ENCODE measurements at places on chromosomes 7 and 10. TPM values are rescaled to one million over a fixed set of nuclear protein-coding genes. Genes with fewer than 3 reads are reported as not detected.

The KCNIP2 gene
- 6.8 TPM for total RNA-seq

- no peak for DNase-seq
- no peaks in the 10 kb centered on the region for H3K36me3 ChIP-seq
- no peaks in the 10 kb centered on the region for H3K27me3 ChIP-seq
- peaks cover 38% of the 10 kb centered on the region for H3K4me1 ChIP-seq
- H3K27ac ChIP-seq, result no peak overlapping the region
- no peak overlapping the region for H3K4me3 ChIP-seq
Observed at GRCh38 chr10:132449811-132450181, 52.8 kb downstream of the PWWP2B start.

The SRRM3 gene
- 8.4 TPM for total RNA-seq

The PFKP gene
- total RNA-seq, result 186 TPM

The GSTK1 gene
- total RNA-seq, result 136 TPM

DNA sequence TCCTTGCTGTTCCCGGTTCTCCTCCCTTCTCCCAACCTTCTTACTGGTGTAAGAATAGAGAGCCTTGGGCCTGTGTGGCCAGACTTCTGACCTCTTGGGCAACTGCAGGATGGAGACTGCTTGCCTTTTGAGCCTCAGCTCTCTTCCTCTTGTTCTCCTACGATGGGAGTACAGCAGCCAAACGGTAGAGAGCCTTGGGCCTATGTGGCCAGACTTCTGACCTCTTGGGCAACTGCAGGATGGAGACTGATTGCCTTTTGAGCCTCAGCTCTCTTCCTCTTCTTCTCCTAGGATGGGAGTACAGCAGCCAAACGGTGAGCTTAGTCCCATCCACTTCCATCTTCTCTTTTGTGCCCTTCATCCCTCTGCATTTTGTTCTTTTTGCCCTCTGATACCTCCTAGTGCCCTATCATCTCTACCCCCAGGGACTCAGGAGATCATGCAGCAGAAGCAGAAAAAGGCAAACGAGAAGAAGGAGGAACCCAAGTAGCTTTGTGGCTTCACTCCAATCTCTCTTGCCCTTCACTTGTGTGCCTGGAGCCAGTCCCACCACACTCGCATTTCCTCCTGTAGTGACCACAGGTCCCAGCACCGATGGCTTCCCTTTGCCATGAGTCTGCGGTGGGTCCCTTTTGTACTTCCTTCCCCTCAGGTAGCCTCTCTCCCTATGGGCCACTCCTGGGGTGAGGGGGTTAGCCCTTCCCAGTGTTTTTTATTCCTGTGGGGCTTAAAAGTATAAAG, 15.3 kb downstream of the SLC25A13 start:
- no peaks in the 10 kb centered on the region for H3K27me3 ChIP-seq
- H3K4me1 ChIP-seq, result no peaks in the 10 kb centered on the region
- H3K27ac ChIP-seq, result no peak overlapping the region
- H3K36me3 ChIP-seq, result no peaks in the 10 kb centered on the region
- no peak for DNase-seq
- no peak overlapping the region for H3K4me3 ChIP-seq

DNA sequence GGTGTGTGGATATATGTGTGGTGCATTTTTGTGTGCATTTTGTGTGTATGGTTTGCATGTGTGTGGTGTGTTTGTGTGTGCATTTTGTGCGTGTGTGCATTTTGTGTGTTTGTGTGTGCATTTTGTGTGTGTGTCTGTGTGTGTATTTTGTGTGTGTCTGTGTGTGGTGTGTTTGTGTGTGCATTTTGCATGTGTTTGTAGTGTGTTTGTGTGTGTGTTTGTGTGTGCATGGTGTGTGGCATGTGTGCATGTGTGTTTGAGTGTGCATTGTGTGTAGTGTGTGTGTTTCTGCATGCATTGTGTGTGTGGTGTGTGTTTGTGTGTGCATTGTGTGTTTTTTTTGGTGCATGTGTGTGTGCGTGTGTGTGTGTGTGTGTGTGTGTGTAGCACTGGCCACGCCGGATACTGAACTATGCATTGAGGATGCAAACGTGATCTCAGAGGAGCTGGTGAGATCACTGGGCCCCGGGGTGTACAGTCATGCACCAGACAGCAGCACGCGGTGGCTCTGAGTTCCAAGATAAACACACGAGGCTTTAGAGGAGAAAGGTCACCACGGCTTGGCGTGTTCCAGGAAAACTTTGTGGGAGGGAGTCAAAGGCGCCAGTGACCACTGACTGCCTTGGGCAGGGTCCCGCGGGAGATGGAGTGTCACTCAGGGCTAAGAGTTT, 106.6 kb upstream of the SHH start:
- H3K27ac ChIP-seq, result no peak overlapping the region
- H3K27me3 ChIP-seq, result no peaks in the 10 kb centered on the region
- peak; percentile 42 for DNase-seq
- H3K4me3 ChIP-seq, result no peak overlapping the region
- no peaks in the 10 kb centered on the region for H3K36me3 ChIP-seq
- H3K4me1 ChIP-seq, result no peaks in the 10 kb centered on the region

DNA sequence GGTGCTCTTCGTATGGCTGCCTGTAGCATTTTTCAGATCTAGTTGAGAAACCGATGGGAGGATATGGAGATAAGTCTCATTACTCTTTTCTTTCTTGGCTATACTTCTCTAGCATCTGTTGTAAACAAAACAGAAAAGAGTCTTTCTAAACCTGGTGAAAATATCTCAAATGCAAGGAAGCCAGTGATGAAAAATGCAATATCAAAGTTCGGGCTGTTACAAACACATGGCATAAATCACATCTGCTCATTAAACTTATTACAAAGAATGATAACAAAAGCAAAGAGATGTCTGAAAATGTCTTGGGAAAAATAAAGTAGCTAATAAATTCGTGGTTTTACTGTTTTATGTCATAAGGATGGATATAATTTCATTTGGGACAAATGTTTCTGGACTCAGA, 71.8 kb upstream of the IGFBP3 start:
- no peak overlapping the region for H3K27ac ChIP-seq
- H3K36me3 ChIP-seq, result no peaks in the 10 kb centered on the region
- DNase-seq, result no peak
- H3K27me3 ChIP-seq, result no peaks in the 10 kb centered on the region
- H3K4me1 ChIP-seq, result no peaks in the 10 kb centered on the region
- no peak overlapping the region for H3K4me3 ChIP-seq

- no peak for DNase-seq
- no peaks in the 10 kb centered on the region for H3K36me3 ChIP-seq
- no peaks in the 10 kb centered on the region for H3K27me3 ChIP-seq
Observed at GRCh38 chr7:1938788-1939433, 268.8 kb downstream of the ELFN1 start.

The ZNF25 gene
- total RNA-seq, result 12.7 TPM

The CTNNA3 gene
- 19.4 TPM for total RNA-seq

DNA sequence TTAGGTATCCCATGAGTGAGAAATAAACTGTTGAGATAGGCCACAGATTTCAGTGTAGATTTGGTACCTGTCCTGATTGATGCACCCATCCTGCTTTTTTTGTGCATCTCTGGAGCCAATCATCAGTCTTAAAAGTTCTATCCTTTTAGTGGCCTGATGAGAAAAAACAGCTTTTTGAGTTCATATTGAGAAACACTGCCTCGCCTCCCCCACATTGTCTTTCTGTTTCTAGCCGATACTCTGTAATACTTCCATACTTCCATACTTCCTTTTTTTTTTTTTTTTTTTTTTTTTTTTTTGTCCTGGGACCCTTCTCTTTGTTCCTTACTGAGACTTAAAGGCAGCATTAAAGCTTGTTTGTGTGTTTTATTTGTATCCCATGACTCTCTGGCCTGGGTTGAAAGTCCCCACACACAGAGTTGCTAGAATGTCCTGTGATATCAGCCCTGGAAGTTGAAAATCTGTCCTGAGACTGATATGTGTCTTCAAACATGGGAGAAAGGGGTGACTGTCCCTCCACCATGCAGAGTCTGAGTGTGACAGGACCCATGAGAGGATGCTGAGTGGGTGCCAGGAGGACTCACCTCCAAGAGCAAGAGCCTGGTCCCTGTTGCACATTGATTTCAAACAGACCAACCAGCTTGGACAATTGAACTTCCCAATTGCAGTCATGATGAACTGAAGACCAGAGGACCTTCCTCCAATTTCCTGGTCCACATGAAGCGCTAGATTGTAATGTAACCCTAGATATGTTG, 5.7 kb downstream of the ZNF22 start:
- H3K27me3 ChIP-seq, result no peaks in the 10 kb centered on the region
- peaks cover 9% of the 10 kb centered on the region for H3K4me1 ChIP-seq
- no peaks in the 10 kb centered on the region for H3K36me3 ChIP-seq
- DNase-seq, result no peak
- H3K4me3 ChIP-seq, result no peak overlapping the region

The CARD11 gene
- 2.9 TPM for total RNA-seq

DNA sequence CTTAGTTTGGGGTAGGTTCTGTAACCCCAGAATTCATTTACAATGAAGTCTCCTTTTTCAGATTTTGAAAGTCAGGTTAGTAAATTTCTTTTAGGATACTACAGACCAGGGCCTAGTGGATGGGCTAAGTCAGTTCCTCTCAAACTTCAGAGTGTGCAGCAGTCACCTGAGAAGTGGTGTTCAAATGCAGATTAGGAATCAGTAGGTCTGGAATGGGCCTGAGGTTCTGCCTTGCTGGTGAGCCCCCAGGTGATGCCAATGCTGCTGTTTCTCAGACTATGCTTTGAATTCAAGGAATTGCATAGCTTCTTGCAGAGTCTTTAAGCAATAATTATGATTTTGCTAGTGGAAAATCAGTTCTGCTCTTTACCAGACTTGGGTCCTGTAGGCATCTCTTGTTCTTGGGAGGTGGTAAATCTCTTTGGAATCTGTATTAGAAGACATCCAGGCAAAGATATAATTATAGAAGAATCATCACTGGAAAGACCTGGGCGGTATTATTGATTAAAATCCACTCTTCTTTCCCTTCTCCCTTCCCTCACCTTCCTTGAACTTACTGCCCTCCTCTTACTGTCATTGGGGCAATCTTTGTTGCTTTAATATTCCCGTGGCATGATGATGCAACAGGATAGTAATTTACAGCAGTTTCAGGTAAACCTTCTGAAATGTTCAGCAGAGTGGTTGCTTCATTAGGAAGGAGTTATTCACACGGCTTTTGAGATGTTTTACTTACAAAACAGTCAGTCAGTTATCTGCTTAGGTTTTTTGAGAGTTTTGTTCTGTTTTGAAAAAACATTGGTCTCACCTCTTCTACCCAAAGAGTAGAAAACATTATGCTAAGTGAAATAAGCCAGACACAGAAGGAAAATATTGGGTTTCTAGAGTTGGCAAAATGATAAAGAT, 87.2 kb downstream of the NRF1 start:
- no peak overlapping the region for H3K27ac ChIP-seq
- no peaks in the 10 kb centered on the region for H3K36me3 ChIP-seq
- no peaks in the 10 kb centered on the region for H3K4me1 ChIP-seq
- H3K27me3 ChIP-seq, result no peaks in the 10 kb centered on the region
- H3K4me3 ChIP-seq, result no peak overlapping the region
- no peak for DNase-seq

The TEX36 gene
- 24.6 TPM for total RNA-seq

The CRHR2 gene
- 1.2 TPM for total RNA-seq

- H3K27ac ChIP-seq, result no peak overlapping the region
- DNase-seq, result peak; percentile 54
- H3K4me3 ChIP-seq, result no peak overlapping the region
- no peaks in the 10 kb centered on the region for H3K36me3 ChIP-seq
- H3K27me3 ChIP-seq, result no peaks in the 10 kb centered on the region
Observed at GRCh38 chr10:94274142-94274787, 88.5 kb downstream of the NOC3L start.

- peaks cover 58% of the 10 kb centered on the region for H3K4me1 ChIP-seq
- no peaks in the 10 kb centered on the region for H3K36me3 ChIP-seq
- H3K4me3 ChIP-seq, result no peak overlapping the region
- H3K27ac ChIP-seq, result peak overlapping the region; percentile 72
- DNase-seq, result no peak
Observed at GRCh38 chr10:74922921-74923320, 96.5 kb downstream of the KAT6B start.

The SFRP5 gene
- 0.99 TPM for total RNA-seq

GRCh38 chr7:93914581-93915066, 6.9 kb upstream of the GNG11 start:
- no peaks in the 10 kb centered on the region for H3K27me3 ChIP-seq
- no peaks in the 10 kb centered on the region for H3K4me1 ChIP-seq
- H3K4me3 ChIP-seq, result no peak overlapping the region
- no peaks in the 10 kb centered on the region for H3K36me3 ChIP-seq
- no peak for DNase-seq
- H3K27ac ChIP-seq, result no peak overlapping the region

The LRRC4 gene
- 12.5 TPM for total RNA-seq

DNA sequence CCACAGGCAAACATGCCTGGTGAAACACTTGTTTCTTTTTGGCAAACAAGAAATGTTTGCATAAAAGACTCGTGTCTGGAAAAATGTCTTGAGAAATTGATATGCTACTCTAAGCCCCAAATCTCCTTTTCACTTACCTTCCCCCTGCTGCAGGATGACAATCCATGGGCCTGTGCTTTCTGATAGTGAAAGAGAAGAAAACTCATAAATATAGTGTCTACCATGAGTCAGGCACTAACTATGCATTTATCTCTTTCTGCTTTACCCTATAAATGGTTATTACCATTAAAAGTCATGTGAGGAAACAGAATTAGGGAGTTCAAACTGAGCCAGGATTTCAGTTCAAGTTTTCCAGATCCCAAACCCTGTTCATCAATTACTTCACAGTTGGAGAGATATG, 6.6 kb upstream of the TARP start:
- DNase-seq, result no peak

GRCh38 chr10:132329565-132330485, 2.2 kb upstream of the LRRC27 start:
- H3K4me1 ChIP-seq, result peaks cover 23% of the 10 kb centered on the region
- H3K27me3 ChIP-seq, result no peaks in the 10 kb centered on the region
- H3K27ac ChIP-seq, result peak overlapping the region; percentile 53
- H3K4me3 ChIP-seq, result peak overlapping the region; percentile 84
- H3K36me3 ChIP-seq, result no peaks in the 10 kb centered on the region

DNA sequence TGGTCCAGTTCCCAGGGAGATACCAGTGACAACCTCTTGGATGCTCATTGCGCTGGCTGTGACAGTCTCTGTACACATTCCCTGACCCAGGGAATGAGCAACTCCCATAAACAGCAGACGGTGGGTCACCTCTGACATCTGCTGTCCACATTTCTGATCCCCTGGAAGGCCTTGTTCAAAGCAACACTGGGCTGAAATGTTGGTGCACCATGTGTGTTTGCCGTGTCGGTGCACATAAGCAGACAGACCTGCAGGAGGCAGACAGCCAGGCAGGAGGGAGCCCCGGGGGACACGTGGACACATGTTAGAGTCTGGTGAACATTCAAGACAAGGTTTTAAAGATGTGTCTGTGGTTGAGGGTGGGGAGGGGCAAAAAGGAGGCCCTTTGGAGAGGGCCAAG, 254.9 kb downstream of the PLXNA4 start:
- no peaks in the 10 kb centered on the region for H3K36me3 ChIP-seq
- H3K4me1 ChIP-seq, result peaks cover 13% of the 10 kb centered on the region
- no peaks in the 10 kb centered on the region for H3K27me3 ChIP-seq
- DNase-seq, result no peak

DNA sequence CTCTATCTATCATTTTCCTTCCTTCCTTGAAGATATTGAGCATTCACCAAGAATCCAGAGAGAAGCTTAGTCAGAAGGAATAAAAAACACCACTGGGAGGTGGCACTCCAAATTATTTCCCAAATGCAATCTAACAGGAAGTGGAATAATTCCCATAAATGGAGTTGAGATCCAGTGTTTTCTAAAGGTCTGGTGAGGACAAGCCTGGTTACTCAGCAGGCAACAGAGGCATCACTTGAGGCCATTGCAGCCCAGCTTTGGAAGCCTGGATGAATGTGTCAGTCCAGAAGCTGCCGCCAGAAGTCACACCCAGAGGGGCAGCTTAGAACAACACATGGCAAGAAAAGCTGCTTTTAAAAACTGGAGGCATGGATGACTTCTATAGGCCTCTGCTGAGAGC, 288.9 kb upstream of the KLF6 start:
- no peaks in the 10 kb centered on the region for H3K27me3 ChIP-seq
- DNase-seq, result no peak
- H3K4me1 ChIP-seq, result no peaks in the 10 kb centered on the region
- no peaks in the 10 kb centered on the region for H3K36me3 ChIP-seq
- no peak overlapping the region for H3K27ac ChIP-seq

The FKBP6 gene
- total RNA-seq, result 60.9 TPM

Data from testis (tissue), 5 donors.